Osteoblast (primary cell): ENCODE measurements at places on chromosomes 5 and 9. TPM values are rescaled to one million over a fixed set of nuclear protein-coding genes. Genes with fewer than 3 reads are reported as not detected.

DNA sequence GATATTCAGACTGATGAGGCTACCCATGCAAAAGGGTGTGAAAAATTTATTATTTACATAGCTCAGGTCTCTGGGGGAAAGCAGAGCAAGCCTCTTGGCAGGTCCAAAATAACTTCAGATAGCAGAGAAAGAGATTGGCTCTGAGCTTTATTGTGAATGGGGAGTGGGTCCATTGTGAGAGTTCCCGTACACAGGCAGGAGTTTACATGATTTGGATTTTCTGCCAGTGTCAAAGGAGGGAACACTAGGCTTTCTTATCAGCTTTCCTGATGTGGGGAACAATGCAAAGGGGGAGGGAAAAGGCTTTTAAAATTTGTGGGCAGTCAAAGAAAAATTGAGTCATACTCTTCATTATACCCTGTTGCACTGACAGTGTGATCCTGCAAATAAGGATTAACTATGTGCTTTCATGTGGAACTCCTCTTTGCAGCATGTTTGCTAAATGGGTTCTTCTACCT lies 615.0 kb upstream of the RIOK2 start:
- DNase-seq = no peak

GRCh38 chr5:43981556-43981955 lies 378.6 kb downstream of the NNT start:
- no peak for DNase-seq

Gene ZDHHC12
- 32.7 and 35.1 TPM in 2 replicates for total RNA-seq

Gene ACTBL2
- total RNA-seq = not detected in 2 replicates

- peak; percentile 60 for DNase-seq
These were observed at the start of gene PCDHGB2 for GRCh38 chr5:141359790-141360426. Gene PCDHGB2 (plus strand): TSS chr5:141359994. CDS start chr5:141360136, 142 bp downstream.

DNA sequence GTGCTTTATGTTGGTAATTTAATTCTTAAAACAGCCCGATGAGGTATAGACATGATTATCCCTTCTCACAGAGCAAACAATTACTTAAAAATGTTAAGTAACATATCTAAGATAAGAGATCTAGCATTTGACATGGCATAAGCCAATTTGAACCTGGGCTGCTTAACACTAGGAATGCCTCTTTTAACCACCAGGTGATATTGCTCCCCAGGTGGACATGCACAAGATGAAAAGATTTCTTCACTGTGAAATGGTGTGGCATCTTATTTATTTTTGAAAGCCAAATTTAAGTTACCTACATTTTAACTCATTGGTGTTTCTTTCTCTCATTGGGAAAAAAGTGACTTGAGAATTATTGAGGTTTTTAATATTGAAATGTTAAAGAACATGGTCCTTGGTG lies 15.8 kb upstream of the LRRC70 start:
- DNase-seq = no peak

GRCh38 chr5:13501176-13501575 lies 443.3 kb downstream of the DNAH5 start:
- DNase-seq = no peak

- DNase-seq = no peak
These were observed 48.1 kb downstream of the FOCAD start for GRCh38 chr9:20732118-20732517.
